ENCODE measurements at places on chromosomes 16 and 17. TPM values are rescaled to one million over a fixed set of nuclear protein-coding genes. Genes with fewer than 3 reads are reported as not detected.

DNA sequence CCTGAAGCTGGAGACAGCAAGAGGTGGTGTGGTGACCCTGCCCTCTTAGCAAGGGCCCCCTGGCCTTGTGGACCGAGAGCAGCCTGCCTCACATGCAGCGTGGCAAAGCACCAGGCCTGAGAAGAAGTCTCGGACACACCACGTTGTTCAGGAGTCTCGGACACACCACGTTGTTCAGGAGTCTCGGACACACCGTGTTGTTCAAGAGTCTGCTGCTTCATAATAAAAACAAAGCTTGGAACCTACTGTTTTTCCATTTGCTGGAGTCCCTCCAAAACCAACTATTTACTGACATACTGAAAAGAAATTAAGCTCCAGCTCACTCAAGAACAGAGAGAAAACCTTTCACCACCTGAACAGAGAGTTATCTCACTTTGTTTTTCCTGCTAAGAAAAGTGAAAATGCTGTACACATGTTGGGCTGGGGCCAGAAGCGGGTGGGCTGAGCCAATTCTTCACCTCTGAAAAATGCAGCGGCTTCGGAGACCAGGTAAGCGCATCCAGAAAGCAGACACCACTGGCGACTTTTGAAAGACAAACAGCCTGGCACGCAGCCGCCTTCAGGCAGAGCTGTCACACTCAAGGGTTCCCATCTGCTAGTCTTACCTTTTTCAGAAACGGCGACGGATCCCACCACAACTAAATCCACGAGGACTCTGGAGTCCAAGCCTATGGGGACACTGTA, 8.9 kb downstream of the MTHFSD start:
- no peaks in the 10 kb centered on the region for H3K27me3 ChIP-seq
- no peaks in the 10 kb centered on the region for H3K4me1 ChIP-seq
- no peak overlapping the region for H3K27ac ChIP-seq
- DNase-seq, result peak; percentile 46
- H3K36me3 ChIP-seq, result peaks cover 8% of the 10 kb centered on the region
- no peak overlapping the region for H3K4me3 ChIP-seq

- H3K4me3 ChIP-seq, result no peak overlapping the region
- no peak overlapping the region for H3K27ac ChIP-seq
- no peaks in the 10 kb centered on the region for H3K36me3 ChIP-seq
- H3K27me3 ChIP-seq, result peaks cover 15% of the 10 kb centered on the region
Observed at GRCh38 chr17:76510831-76511244, 9.6 kb upstream of the RHBDF2 start.

- H3K36me3 ChIP-seq, result no peaks in the 10 kb centered on the region
- H3K27me3 ChIP-seq, result no peaks in the 10 kb centered on the region
- DNase-seq, result peak; percentile 55
- peaks cover 13% of the 10 kb centered on the region for H3K4me1 ChIP-seq
- H3K27ac ChIP-seq, result no peak overlapping the region
Observed at GRCh38 chr17:50831471-50831928, 3.9 kb upstream of the WFIKKN2 start.

GRCh38 chr16:20740007-20740883, 1.4 kb downstream of the THUMPD1 start:
- H3K27me3 ChIP-seq, result no peaks in the 10 kb centered on the region
- H3K36me3 ChIP-seq, result peaks cover 6% of the 10 kb centered on the region
- no peak for DNase-seq
- H3K4me1 ChIP-seq, result no peaks in the 10 kb centered on the region
- H3K4me3 ChIP-seq, result peak overlapping the region; percentile 83

The SCN4A gene
- 0.68 TPM for total RNA-seq

- H3K4me1 ChIP-seq, result peaks cover 42% of the 10 kb centered on the region
- H3K4me3 ChIP-seq, result no peak overlapping the region
- no peaks in the 10 kb centered on the region for H3K27me3 ChIP-seq
Observed at GRCh38 chr17:77613627-77614026, 344.9 kb upstream of the TNRC6C start.

DNA sequence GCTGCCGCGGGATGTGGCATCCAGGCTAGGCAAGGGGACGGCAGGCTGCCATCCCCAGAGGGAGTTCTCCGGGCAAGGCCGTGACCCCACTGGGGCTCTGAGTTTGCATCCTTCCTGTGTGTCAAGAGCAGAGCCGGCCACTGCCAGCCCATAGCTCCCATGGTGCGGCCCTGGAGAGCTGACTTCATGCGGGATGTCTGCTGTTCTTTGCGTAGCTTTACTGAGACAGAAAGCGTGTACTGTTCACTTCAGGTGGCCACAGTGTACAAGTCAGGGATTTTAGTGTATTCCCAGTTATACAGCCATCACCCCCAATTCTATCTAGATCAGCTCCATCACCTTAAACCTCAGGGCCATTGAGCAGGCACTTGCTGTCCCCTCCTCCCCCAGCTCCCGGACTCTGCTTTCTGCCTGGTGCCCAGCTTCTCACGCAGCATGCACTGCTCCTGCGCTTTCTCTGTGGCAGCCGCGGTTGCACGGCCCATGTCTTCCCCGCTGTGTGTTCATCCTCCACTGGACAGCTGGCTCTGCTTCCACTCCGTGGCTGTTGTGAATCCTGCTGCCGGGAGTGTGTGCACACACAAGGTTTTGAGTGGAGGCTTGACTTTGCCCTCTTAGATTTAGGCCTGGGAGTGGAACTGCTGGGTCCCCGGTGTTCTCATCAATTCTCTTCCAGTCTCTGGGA, 71.2 kb downstream of the KLHDC4 start:
- H3K36me3 ChIP-seq, result peaks cover 1% of the 10 kb centered on the region
- H3K4me3 ChIP-seq, result no peak overlapping the region
- no peak for DNase-seq
- no peak overlapping the region for H3K27ac ChIP-seq
- H3K27me3 ChIP-seq, result peaks cover 21% of the 10 kb centered on the region
- H3K4me1 ChIP-seq, result peaks cover 8% of the 10 kb centered on the region

DNA sequence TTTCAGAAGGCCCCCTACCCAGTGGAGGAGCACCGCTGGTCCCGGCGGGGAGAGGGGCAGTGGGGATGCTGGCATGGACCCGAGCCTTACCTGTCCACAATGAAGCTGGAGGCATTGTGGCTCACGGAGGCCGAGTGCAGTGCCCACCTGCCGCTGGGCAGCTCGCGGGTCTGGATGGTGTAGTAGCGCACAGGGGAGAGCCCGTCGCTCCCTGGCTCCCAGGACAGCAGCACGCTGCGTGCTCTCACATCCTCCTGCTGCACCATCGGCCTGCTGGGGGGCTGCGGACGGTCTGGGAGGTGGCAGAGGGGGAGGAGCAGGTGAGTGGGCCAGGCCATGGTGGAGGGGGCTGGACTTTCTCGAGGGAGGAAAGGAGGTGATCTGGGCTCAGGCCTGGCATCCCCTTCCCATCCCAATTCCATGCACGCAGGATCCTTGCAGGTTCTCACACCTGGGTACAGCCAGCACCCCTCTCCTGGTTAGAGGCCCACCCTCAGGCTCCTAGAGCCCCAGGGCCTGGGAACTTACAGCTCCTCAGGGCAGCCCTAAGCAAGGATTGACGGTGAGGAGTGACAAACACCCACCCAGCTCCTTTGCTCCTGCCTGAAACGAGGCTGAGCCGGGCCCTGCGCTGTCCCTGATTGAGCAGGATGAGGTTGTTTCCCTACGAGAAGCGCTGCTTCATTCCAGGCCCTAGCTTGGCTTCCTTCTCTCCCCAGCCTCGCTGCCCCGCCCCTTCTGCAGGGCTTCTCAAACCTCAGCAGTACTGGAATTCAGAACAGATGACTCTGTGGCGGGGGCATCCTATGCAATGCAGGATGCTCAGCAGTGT, 76.2 kb upstream of the CDC42EP4 start:
- no peak for DNase-seq
- H3K27me3 ChIP-seq, result no peaks in the 10 kb centered on the region
- no peak overlapping the region for H3K4me3 ChIP-seq
- no peaks in the 10 kb centered on the region for H3K36me3 ChIP-seq

The CLEC19A gene
- total RNA-seq, result not detected

The TMEM92 gene
- not detected for total RNA-seq

GRCh38 chr16:53714205-53715022, 10.5 kb downstream of the FTO start:
- no peaks in the 10 kb centered on the region for H3K36me3 ChIP-seq
- peak overlapping the region; percentile 28 for H3K27ac ChIP-seq
- no peaks in the 10 kb centered on the region for H3K27me3 ChIP-seq
- no peak for DNase-seq
- H3K4me1 ChIP-seq, result peaks cover 31% of the 10 kb centered on the region
- H3K4me3 ChIP-seq, result no peak overlapping the region

DNA sequence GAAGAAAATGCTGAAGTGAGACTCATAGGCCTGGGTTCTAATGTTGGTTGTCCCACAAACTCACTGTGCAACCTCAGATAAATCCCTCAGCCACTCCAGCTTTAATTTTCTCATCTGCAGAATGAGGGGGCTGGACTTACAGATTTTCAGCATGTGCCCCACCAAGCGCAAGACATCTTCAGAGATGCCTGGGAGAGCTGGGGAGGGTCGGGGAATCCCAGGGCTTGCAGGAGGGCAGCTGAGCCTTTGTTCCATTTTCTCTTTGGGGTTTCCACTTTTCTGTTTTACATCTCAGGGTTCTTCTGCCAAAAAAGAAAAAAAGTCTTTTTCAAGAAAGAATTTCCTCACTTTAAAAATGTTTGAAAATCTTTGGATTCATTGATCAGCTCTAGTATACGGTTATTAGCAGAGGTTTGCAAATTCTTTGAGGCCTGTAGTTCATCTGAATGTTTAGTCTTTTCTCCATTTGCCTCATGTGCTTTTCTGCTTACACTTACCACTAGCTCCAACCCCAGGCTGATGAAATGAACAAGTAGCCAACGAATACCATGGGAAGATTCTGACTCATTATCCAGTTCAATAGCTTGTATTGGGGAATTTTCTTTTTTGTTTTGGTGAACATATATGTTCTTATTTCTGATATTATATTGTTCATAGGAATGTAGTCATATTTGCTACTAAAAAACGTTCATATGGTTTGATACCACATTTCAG, 56.4 kb downstream of the CHD9 start:
- no peaks in the 10 kb centered on the region for H3K4me1 ChIP-seq
- H3K36me3 ChIP-seq, result no peaks in the 10 kb centered on the region
- H3K27me3 ChIP-seq, result no peaks in the 10 kb centered on the region
- H3K4me3 ChIP-seq, result no peak overlapping the region
- H3K27ac ChIP-seq, result no peak overlapping the region
- no peak for DNase-seq

The LGALS3BP gene
- total RNA-seq, result 180 TPM

The TBX2 gene
- 3.3 TPM for total RNA-seq

GRCh38 chr17:76484228-76484725, 16.9 kb downstream of the AANAT start:
- no peak overlapping the region for H3K27ac ChIP-seq
- no peak for DNase-seq
- no peak overlapping the region for H3K4me3 ChIP-seq
- no peaks in the 10 kb centered on the region for H3K27me3 ChIP-seq
- H3K4me1 ChIP-seq, result no peaks in the 10 kb centered on the region

The CES3 gene
- 0.55 TPM for total RNA-seq

DNA sequence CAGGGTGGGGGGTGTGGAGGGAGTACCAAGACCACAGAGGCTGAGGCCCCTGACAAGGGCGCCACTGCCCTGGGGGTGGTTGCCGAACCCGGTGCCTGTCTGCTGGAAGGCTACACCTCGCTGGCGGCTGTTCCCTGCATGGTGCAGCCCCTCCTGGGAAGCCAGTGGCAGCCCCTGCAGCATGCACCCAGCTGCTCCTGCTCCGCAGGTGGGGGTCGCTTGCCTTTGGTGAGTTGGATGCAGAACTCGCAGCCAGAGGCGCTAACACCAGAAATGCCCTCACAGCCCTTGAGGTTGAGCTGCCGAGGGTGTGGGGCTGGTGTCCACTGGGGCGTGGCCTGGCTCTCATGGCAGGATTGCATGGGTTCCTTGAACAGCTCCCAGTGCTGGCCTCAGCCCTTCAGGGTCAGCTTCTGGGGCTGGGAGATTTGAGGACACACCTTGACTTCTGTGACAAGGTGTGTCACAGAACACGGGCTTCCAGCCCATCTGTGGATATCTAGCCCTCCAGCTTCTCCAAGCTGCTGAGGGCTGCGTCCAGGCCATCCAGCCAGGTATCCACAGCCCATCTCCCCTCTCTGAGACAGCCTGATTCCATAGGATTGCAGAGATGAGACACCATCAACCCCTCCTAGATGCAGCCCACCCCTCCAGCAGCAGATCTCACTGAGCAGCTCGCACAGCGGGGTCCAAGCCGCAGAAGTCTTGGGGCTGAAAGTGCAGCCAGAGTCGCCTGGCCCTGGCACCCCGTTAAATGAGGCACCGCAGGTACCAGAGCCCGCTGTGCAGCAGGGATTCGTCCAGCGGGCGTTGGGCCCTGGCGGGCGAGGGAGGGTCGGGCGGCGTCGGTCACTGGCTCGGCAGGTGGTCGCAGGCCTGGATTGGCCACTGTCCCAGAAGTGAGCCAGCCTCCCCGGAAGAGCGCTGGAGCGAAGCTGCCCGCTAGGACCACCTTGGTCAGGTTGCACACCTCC, 586.3 kb downstream of the KCNJ18 start:
- no peaks in the 10 kb centered on the region for H3K4me1 ChIP-seq
- no peak overlapping the region for H3K4me3 ChIP-seq
- no peaks in the 10 kb centered on the region for H3K27me3 ChIP-seq
- peak; percentile 59 for DNase-seq

The APOBR gene
- 1.1 TPM for total RNA-seq

The CACNA1G gene
- 0.36 TPM for total RNA-seq

The HCRT gene
- not detected for total RNA-seq

DNA sequence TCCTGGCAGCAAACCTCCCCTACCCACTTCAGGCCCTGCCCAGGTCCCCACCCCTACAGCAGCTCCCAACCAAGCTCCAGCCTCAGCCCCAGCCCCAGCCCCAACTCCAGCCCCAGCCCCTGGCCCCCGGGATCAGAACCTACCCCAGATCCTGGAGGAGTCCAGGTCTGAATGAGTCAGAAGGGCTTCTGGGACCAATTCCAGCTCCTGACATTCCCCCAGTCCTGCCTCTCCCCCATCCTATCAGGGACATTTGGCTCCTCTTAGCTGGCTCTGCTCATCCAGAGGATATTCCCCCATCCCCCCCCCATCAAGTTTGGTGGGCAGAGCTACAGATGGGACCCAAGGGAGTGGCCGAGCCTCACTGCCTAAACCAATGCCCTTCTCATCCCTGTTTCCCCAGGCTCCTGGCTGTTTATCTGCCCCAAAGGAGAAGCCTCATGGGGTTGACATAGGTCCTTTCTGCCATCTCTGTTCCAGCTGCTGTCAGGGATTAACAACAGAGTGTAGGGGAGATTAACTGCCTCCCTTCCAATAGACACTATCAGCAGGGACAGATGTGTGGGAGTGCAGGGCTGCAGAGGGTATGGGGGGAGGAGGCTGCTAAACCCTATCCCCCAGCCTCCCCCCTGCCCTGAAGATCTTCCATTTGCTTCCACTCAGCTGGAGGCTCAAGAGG, 16.5 kb downstream of the CNTNAP1 start:
- H3K4me1 ChIP-seq, result peaks cover 13% of the 10 kb centered on the region
- peaks cover 87% of the 10 kb centered on the region for H3K36me3 ChIP-seq
- H3K27me3 ChIP-seq, result no peaks in the 10 kb centered on the region
- peak overlapping the region; percentile 54 for H3K27ac ChIP-seq
- no peak overlapping the region for H3K4me3 ChIP-seq
